ENCODE measurements at places on chromosomes 1 and 21.

GRCh38 chr1:17212487-17213121 is 7.7 kb downstream of the PADI1 start:
- no peak for DNase-seq

DNA sequence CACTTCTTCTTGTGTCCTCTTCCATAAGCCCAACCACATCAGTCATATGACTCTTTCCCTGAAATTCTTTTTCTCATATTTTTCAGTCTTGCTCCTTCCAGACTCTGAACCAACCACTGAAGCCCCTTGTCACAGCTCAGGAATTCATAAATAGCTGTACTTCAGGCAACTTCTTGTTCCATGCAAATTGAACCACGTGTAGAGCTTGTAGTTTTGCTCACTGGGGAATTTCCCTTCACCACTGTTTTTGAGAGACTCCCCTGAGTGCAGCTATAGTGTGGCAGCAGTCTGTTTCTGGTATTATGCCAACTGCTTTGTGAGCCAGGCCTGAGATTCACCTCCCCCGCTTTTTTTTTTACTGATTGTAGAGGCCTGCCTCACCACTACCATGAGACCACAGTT is 150.3 kb upstream of the SPAG17 start:
- DNase-seq: no peak

DNA sequence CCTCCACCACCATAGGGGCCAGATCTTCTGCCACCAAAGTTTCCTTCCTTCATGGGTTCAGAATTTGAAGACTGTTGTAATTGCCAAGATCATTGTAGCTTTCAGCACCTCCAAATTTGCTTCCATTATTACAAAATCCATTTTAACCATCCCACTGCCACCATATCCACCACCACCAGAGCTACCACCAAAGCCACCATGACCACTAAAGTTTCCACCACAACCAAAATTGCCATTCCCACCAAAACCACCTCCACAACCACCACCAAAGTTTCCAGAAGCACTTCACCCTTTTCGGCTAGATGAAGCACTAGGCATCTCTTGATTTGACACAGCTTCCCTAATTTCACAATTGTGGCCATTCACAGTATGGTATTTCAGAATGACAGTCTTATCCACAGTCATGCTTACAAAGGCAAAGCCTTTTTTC is 45.2 kb downstream of the SLC30A7 start:
- DNase-seq: no peak

DNA sequence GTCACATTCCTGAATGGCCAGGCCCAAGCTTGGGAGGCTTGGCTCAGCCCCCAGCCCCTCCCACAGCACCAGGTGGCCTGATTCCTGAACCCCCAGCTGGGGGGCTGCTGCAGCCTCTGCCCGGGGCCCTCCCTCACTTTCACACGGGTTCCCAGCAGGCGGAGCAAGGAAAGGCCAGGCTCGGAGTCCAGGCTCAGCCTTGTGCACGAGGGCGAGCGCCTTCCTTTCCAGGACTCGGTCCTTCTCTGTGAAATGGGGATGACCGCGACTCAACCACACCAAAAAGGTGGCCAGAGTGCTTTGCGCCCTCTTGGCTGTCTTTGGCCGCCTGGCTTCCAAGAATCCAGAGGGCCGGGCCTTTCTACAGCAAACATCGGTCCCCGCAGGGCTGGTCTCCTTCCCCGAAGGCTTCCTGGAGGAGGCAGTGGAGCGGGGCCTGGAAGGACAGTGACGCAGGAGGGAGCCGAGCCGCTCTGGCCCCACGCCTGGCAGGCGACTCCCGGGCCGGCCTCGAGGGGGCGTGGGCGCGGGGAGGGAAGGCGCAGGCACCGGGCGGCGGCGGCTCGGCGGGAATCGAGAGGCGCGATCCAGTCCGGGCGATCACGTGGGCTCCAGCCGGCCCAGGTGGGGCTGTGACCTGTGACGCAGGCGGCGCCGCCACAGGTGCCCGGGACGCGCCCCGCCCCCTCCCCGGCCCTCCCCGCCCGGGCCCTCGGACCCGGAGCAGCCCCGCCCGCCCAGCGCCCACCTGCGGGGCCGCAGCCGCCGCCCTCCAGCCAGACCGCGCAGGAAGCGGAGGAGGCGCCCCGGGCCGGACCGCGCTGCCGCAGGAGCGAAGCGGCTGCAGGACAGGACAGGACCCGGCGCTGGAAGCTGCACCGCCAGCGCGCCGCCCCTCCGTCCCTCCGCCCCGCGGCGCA is at the start of gene ARHGEF16:
ARHGEF16 (plus strand) TSS at position 775 of the 920 bp plus-strand sequence. CDS start 8,420 bp downstream, outside the sequence.
- peak; percentile 54 for DNase-seq

- DNase-seq: no peak
These were observed 35.5 kb upstream of the PTPRF start for GRCh38 chr1:43495204-43495603.

DNA sequence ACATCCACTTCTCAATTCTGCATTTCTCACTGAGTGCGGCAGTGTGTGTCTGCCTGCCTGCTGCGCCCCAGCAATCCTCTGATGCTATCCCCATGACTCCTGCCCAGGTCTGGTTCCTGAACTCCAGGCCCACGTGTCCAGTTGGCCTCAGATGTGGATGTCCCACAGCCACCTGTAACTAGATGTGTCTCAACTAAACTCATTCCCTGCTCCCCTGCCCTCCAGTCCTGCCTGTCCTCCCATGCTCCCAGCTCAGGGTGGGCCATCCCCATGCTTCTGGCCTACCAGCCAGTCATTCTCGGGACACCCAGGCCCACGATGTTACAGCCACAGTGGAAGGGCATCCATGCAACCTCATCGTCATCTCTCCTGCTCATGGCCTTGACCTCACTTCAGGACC is 76.8 kb downstream of the STUM start:
- DNase-seq: no peak

- no peak for DNase-seq
These were observed 32.3 kb upstream of the PRDM2 start for GRCh38 chr1:13667691-13668090.

DNA sequence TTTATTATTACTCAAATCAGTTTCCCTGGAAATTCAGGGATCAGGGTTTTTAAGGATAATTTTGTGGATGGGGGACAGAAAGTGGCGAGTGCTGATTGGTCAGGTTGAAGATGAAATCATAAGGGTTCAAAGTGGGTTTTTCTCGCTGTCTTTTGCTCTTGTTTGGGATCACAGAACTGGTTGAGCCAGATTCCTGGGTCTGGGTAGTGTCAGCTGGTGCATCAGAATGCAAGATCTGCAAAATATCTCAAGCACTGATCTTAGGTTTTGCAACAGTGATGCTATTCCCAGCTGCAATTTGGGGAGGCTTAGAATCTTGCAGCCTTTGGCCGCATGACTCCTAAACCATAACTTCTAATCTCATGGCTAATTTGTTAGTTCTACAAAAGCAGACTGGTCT is 9.3 kb downstream of the CHI3L2 start:
- DNase-seq: no peak

DNA sequence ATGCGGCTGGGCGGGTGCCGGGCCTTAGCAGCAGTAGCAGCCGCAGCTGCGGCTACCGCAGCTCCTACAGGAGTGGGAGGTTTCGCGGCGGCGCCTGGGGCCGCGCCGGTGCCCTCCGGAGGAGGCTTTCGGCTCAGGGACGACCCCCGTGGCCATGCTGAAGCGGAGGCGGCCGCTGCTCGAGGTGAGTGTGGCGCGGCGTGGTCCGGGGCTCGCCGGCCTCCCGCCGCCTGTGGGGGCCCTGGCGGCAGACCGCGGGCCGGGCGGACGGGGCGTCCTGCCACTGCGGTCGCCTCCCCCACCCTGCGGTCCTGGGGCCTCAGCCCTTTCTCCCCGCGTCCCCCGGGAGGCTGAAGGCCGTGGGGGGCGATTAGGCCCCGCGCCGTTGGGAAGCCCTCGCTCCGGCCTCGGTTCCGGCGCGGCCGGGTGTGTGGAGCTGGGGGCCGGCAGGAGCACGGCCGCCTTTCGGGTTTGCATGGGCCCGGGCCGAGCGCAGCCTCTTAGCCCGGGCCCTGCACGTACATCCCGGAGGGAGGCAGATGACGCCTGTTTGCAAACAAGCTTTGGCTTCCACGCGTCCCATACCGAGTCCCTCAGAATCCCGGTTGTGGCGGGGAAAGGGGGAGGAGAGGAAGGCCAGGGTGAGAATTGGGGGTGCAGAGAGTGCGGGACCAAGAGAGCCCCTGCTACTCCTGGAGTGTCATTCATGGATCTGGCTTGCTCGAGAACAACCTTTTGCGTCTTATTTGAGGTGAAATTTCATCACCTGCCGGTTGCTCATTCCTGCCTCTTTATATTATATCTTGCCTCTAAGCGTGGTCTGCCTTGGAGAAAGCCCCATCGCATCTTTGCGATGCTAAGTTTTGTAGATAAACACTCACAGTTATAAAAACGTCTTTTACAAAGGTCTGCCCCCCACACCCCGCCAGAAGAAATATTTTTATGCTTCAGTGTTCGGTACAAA is 613 bp downstream of the ZFYVE9 start:
- DNase-seq: peak; percentile 40

DNA sequence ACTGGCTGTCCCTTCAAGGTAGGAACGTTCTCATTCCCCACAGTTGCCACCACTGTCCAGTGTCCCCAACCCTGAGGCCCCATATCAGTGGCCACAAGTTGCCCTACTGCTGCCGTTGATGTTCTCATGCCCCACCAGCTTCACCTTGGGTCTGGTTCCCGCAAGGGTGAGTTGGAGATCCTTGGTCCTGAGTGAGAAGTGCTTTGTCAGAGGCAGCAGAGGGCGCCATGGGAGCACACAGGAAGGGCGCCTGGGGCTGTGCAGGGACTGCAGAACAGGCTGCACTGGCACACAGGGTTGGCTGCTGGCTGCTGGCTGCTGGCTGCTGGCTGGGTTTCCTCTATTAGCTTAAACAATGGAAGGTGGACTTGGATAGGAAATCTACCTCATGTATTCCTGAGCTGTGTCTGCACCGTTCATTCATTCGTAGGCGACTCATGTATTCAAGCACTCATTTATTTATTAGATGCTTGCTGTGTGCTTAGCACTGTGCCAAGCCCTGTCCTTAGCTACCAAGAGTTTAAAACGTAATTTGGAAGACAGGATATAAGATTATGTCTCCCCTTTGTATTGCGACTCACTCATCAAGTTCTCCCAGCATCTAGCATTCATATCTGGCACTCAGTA is 2.1 kb upstream of the S100A9 start:
- peak; percentile 61 for DNase-seq

GRCh38 chr1:7299329-7299799 is 471.7 kb upstream of the VAMP3 start:
- DNase-seq: peak; percentile 50

- DNase-seq: no peak
These were observed 5.0 kb upstream of the SOX13 start for GRCh38 chr1:204067935-204068334.

- no peak for DNase-seq
These were observed 196.0 kb upstream of the SAMSN1 start for GRCh38 chr21:14742119-14742518.
